Sigmoid colon (tissue), 7 donors: ENCODE measurements at places on chromosomes 11 and 22. TPM values are rescaled to one million over a fixed set of nuclear protein-coding genes. Genes with fewer than 3 reads are reported as not detected.

Gene KCNE3
- polyA plus RNA-seq, result 22.0 TPM

Gene KCNJ4
- polyA plus RNA-seq, result not detected

Gene SLC5A4
- polyA plus RNA-seq, result 0.16 TPM

Gene MYO18B
- polyA plus RNA-seq, result 0.13 TPM

Gene C11orf52
- polyA plus RNA-seq, result 16.8 TPM
